ENCODE measurements at places on chromosomes 1 and 21.
A peak's percentile ranks its signal among the peaks of the same experiment; 100 is the strongest.

- no peak for DNase-seq
These were observed 237.4 kb downstream of the LMX1A start for GRCh38 chr1:165119086-165119485.

DNA sequence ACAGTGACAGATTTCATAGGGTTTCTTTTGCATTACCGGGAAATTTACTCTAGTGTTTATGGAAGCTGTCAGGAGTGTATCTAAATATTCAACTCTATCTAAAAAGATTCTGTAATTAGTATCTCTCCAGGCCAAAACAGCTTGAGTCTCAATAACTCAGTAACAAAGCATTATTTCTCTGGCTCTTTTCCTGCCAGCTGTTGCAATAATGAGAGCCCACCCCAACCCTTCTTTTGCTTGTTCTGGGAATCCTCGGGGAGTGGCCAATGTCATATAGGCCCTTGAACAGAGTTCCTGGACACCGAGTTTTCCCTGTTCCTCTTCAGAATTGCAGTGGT, 120.1 kb upstream of the SGIP1 start:
- DNase-seq = no peak

DNA sequence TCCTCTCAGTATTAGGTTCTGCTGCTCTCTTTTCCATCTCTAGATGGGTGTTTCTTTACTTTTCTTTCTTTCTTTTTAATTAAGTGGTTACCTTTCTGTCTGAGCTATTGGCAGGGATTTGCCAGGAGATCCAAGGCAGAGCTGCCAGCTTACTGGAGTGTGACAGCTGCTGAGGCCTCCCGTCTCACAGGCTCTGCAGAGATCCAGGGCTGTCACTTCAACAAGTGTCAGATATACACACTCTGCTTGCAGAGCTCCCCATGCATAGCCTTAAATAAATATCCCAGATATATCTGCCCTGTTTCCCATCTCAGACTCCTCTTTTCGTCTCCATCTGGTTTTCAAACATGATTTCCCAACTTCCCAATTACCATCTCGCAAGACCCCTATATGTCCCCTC, 124.3 kb downstream of the NOS1AP start:
- no peak for DNase-seq

GRCh38 chr1:16888860-16889816, 6.6 kb upstream of the RNU1-2 start:
- DNase-seq = peak; percentile 84

DNA sequence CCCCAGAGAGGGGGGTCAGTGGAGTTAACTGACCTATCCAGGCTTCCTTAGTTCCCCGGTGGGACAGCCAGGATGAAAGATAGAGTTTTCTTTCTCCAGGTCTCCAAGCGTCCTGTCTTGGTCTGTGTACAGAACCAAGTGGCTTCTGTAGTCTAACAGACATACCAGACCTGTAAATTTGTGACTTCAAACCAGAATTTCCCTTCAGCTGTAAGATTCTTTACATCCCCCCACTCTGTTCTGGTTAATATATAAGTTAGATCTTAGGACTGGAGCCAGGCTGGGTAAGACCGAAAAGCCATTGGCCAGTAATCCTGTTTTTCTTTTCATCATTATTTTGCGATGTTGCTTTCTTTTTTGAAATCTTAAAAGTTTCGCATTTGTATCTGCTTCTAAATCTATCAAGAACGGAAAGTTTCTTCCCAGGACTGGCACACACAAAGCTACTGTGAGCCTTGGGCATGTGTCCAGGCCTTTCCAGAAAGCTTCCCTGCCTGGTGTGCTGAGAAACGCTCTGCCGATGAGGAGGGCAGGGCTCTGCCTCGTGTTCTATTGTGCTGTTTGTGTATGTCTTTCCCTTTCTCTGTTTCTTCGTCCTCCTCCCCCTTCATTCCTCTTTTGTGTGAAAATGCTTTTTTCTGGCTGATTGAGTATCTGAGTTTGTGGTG, 72.3 kb downstream of the RGL1 start:
- DNase-seq = no peak

DNA sequence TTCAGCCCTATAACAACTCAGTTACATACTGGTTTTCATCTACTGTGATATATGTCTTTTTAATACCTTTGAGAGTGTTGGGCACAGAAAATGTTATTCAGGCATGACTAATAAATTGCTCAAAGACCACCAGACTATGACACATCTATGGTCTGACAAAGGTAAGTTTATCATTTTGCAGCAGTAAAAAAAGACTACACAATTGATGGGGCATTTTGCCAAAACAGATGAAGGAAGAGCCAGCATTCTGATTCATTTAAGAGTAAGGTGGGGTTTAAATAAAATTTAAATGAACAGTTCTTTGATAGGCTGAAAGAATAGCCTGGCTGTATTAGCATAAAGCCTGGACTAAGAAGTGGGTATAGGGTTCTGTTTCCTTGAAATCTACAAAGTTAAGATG, 8.8 kb upstream of the RNPC3 start:
- DNase-seq = no peak

All from activated CD4-positive, alpha-beta T cell treated with anti-CD3 and anti-CD28 coated beads for 48 hours (primary cell).